Fibroblast of gingiva (primary cell): ENCODE measurements at places on chromosomes 2 and 18.

GRCh38 chr2:234130777-234131181 lies 80.3 kb downstream of the SPP2 start:
- DNase-seq = no peak

DNA sequence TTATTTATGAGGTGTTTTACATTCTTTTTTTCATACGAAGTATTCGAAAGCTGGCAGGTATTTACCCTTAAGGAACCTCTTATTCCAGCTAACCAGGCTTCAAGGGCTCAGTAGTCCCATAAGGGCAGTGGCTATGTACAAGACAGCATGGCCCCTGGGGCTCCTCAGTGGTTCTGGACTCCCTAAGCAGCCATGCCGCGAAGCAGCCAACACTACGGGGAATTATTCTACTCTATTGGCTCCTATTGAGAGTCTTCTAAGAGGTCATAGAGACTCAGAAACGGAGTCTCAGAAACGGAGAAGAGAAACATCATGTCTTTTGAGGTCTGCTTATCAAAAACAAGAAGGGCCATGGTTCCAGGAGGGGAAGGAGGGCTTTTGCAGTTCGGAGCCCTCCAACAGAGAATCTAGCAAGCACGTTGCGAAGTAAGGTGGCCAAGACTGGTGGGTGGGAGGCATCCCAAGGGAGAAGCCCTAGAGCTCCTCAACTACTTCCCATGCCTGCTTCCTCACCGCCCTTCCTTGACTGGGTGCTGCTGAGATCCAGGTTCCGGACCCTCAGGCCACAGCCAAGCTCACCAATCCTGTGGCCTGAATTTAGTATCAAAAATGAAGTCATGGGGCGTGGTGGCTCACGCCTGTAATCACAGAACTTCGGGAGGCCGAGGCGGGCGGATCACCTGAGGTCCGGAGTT lies 109.7 kb downstream of the INO80D start:
- no peak for DNase-seq

GRCh38 chr2:238710032-238710735 lies 137.7 kb upstream of the TWIST2 start:
- DNase-seq = peak; percentile 73

DNA sequence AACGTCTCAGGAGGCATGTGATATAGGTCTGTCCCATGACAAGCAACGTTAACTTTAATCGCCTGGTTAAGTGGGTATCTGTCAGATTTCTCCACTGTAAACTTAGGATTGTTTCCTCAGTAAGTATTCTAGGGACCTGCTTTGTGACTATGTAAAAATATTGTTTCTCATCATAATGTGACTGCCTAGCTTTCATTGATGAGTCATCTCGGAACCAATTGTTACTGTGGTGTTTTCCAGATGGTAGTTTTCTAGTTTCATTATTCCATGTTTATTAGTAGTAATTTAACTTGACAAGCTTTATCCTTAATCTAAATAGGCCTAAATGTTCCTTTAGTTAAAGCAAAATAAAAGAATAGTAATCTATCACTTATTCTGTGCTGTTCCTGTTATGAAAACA lies 28.2 kb upstream of the GATA6 start:
- DNase-seq = no peak

DNA sequence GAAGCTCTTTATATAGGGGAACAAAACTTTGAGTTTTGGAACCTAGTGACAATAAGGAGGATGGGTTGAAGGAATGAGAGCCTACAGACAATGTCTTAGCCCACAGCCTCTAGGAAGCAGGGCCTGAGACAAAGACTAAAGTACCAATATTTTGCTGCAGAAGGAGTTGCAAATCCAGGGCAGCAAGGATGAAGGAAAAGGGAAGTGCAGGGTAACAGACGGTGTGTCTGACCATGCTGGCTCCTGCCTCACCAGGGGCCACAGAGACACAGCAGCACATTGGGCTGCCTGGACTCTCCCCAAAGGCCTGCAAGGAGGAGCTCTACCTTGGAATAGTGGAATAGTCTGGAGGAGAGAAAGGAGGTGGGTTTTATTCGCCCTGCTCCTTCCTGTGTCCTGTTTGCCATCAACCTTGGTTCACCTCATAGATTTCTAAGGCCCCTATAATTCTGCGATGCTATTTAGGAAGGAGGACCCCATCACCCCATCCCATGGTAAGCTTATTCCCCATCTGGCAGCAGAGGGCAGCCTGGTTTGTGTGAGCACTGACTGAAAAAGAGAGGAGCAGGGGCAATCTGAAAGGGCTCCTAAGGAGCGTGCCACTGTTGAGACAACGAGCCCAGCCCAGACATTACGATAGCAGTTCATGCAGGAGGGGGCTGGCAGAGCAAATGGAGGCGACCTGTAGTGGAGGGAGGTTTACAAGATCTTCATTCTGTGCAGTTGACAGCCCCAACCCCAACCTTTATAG lies 143.4 kb downstream of the MGAT5 start:
- no peak for DNase-seq

GRCh38 chr2:163319006-163319405 lies 416.8 kb downstream of the FIGN start:
- DNase-seq = peak; percentile 85

DNA sequence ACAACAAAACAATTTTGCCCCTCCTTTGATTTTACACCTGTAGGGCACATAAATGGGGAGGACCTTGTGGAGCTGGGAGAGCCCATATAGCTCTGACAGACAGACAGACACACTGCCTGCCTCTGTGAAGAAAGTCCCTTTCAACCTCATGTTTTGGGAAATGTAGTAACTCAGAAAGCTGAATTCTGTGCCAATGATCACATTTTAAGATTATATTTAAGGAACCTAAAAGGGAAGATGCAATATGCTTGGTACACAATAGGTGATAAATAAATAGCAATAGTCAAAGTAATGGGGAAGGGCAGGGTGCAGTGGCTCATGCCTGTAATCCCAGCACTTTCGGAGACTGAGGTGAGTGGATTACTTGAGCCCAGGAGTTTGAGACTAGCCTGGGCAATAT lies 446.4 kb upstream of the ID2 start:
- no peak for DNase-seq

DNA sequence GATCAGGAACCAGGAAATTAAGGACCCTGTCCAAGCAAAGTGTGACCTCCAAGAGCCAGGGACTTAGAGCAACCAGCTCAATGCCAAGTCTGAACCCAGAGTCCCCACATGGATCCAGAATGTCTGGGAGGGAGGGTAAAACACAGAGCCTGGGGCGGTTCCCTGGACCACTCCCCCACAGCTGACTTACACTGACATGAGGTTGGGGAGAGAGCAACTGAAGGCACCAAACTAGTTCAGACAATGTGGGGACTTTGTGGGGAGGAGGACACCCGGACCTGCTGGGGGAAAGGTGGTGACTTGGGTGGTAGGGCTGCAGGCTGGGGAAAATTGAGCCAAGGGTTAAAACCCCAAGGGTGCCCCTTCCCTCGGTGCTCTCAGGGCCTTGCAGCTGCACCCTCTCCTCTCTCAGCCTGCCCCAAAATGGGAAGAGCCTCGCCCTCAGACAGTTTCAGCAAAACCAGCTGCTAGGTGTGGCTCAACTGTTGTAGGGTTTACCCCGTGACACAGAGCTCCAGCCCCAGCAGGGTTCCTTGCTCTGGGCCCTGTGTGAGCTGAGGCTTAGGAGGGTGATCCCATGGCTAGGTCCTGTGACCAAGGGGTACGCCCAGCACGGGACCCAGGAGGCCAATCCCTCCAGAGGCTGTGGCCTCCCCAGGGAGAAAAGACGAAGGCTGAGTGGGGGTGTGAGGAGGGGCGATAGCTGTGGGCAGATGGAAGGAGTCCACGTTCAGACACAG lies 28.6 kb downstream of the MARCO start:
- DNase-seq = no peak

- no peak for DNase-seq
Measured at GRCh38 chr2:41127351-41127750, 675.5 kb upstream of the SLC8A1 start.

DNA sequence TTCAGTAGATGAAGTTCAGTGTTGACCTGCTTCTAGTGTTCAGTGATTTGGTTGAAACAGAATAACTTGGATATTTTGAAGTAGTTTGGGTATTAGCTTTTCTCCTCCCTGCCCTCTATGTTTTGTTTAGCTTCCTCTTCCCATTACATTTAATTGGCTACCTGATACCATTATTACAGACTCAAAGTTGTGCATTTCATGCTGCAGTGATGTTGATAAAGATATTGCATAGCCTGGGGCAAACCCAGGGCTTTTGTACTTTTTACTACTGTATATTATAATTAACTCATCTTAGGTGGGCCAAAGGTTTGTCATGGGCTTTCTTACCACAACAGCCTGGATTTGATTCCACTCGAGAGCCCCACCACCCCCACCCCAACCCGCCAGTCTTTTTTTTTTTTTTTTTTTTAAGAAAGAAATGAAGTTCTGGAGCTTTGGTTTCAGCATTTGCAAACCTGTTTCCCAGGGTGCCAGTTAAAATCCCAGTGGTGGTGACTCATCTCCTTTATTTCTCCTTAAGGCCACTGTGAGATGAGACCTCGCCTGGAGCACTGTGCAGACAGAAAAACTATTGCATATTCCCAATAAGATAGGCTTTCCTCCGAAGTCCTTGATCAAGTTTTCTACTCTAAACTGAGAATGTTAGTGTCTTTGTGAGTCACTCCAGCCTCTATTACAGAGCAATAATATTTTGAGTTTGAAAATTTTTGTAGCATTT lies 393.7 kb upstream of the FANCL start:
- no peak for DNase-seq

GRCh38 chr2:211611061-211611518 lies 927.5 kb downstream of the ERBB4 start:
- DNase-seq = no peak

- DNase-seq = no peak
Measured at GRCh38 chr2:154692927-154693326, 5.6 kb upstream of the KCNJ3 start.

DNA sequence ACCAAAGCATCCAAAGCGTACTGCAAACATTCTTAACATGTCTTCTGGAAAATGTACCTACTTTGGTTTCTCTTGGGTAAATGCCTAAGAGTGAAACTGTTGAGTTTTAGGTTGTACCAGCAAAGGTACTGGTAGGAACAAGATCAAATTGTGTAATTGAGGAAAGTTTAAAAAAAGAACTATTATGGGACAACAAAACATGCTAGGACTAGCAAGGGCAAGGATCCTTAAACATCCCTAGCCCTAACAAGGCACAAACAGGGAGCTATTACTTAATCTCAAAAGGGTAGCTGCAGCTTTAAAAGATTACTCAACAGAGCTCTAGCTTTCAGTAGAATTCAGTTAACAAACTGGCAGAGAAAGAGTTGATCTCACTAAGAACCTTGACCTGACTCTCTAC lies 56.0 kb upstream of the GRB14 start:
- no peak for DNase-seq

- DNase-seq = peak; percentile 52
Measured at GRCh38 chr18:61502472-61502871, 169.2 kb downstream of the CDH20 start.

GRCh38 chr2:102439065-102439695 lies 16.2 kb downstream of the IL18RAP start:
- DNase-seq = peak; percentile 8

DNA sequence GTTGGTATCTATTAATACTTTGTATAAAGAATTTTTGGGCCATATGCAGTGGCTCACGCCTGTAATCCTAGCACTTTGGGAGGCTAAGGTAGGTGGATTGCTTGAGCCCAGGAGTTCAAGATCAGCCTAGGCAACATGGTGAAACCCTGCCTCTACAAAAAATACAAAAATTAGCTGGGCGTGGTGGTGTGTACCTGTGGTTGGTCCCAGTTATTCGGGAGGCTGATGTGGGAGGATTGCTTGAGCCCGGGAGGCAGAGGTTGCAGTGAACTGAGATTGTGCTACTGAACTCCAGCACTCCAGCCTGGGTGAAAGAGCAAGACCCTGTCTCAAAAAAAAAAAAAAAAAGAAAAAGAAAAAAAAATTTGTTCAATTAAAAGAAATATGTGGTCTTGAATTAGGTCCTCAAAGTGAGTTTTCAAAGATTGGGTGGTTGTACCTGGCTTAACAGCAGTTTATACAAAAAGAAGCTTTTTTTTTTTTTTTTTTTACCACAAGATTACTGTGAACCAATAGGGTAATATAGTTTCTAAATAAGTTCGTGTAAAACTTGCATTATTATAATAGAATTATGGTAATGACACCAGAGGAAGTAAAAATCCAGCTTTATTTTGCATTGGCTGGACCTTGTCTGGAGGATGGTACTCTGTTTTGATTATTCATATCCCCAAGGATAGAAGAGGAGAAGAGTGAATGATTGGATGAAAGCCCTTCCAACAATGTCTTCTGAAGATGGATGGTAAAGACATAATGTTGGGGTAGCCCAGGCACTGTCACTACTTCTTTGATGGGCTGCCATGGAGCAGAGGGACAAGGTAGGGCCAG lies 210.3 kb downstream of the MYCN start:
- no peak for DNase-seq
